ENCODE measurements at places on chromosomes 16 and 17.

GRCh38 chr16:65222536-65222935 is 100.7 kb upstream of the CDH11 start:
- DNase-seq = no peak

DNA sequence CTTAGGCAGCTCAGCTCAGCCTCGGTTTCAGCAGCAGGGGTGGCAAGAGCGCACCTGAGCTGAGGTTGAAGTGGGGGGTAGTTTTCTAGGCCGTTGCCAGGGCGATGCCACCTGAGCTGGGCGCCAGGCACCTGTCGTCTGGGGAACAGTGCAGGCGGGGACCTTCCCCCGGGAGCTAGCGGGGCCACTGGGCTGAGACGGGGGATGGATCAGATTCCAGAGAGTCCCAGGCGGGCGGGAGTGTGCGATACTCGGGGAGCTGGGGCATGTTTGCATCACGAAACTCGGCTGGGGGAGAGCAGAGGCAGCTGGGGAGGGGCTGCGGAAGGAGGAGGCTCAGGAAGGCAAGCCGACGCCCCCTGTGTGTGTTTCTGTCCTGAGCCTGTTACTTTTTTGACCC is 477 bp upstream of the CLDN9 start:
- no peak for DNase-seq

DNA sequence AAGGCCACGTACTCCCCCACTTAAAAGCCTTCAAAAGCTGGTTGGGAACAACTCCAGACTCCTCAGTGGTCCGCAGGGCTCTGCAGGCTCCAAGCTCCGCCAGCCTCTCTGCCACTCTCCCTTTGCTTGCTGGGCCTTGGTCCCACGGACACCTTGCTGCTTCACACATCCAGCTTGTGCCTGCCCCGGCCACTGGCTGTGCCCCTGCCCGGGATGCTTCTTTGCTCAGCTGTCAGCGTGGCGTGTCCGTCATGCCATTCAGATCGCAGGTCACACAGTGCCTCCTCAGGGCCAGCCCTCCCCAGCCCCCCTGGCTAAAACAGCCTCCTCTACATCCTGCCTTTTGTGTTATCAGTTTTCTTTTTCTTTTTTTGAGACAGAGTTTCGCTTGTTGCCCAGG is 11.8 kb downstream of the ASPHD1 start:
- no peak for DNase-seq

GRCh38 chr16:85046472-85046916 is 18.9 kb downstream of the KIAA0513 start:
- no peak for DNase-seq

- no peak for DNase-seq
Observed at GRCh38 chr17:74603037-74603635, 11.1 kb upstream of the CD300LD start.

DNA sequence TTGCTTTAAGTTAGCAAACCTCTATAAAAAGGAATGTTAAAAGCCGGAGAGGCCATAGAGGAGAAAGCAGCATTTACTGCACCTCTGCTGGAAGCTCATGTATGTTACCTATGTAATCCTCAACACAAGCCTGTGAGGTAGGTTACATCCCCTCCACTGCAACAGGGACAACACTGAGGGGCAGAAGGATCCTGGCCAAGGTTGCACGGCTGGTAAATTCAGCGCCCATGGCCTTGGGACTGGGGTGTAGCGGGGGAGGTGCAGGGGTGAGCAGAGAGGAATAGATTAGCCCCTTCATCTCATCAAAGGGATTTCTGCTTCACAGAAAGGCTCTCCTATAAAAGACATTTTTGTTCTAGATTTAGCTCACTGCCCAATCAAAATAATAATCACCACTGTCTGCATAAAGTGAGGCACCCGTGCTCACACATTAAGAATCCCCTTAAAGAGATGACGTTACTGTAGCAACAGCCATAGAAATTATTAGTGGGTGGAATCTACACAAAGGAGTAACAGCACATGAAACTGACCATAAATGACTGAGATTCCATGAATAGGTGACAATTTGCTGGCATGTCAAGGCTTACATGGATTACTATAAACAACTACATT is 3.3 kb downstream of the ZCCHC14 start:
- no peak for DNase-seq

GRCh38 chr17:34542700-34543336 is 36.6 kb upstream of the TMEM132E start:
- DNase-seq = peak; percentile 78

DNA sequence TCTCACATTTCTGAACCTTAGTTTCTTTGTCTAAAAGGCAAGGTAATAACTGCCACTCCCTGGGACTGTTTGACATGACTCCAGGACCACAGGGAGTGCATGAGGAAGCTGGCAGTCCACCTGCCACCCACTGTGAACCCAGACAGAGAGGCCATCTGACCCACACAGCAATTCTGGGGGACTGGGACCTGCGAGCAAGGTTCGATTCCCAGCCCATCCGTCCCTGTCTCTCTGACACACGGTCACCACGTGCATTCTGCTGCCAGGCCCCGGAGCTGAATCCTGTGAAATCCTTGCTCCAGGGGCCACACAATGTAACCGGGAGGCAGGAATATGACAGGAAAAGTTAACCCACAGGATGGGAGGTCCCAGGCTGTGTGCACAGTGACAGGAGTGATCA is 218.8 kb upstream of the FOXF1 start:
- no peak for DNase-seq

- no peak for DNase-seq
Observed at GRCh38 chr17:43363181-43363925, 35.4 kb upstream of the ARL4D start.

DNA sequence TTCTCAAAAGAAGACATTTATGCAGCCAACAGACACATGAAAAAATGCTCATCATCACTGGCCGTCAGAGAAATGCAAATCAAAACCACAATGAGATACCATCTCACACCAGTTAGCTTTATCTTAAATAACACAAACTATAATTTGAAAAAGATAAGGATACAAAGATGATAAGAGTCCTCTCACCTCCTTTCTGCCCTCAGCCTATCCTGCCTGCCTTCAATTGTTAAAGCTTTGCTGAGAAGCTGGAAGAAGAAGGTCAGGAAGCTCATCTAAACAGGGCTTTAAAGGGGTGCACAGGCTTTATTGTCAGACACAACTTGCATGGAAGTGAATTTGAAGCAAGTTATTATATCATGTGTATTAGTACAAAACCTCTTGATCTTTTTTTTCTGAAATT is 676.3 kb upstream of the GOT2 start:
- no peak for DNase-seq

- no peak for DNase-seq
Observed at GRCh38 chr17:72658675-72659074, 433.8 kb downstream of the SLC39A11 start.

DNA sequence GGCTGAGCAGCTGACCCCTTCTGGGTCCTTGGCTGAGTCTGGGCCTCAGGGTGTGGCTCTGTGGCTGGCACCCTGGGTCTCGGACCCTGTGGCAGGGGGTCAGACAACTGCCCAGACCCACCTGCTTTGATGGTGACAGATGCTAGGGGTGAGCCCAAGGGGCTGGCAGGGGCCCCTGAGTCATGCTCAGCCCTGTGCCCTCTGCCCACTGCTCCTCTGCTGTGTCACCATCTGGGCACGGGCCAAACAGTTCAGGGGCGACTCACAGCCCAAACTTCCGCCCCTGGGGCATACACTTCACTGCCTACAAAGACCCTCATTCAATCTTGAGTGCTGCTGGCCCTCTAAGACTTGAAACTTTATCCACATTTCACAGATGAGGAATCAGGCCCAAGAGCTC is 5.7 kb downstream of the ADGRG1 start:
- no peak for DNase-seq

DNA sequence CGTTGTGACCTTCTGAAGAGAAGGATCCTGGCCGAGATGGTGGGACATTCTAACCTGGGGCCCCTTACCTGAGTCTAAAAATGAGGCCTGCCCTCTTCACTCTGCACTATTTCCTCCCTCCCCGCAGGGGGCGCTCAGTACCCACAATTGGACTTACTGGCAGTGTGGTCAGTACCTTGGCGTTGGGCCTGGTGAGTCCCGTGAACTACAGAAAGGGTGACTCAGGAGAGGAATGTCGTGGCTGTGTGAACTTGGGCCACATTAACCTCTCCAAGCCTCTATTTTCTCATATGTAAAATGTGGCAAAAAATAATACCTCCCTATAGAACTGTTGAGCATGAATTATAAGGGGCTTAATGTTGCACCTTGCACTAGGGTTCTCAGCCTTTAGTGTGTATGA is 3.9 kb downstream of the RSAD1 start:
- DNase-seq = peak; percentile 89
